ENCODE measurements at places on chromosomes 7 and 10.

GRCh38 chr10:91017198-91017597, 96.3 kb upstream of the ANKRD1 start:
- no peak for DNase-seq

DNA sequence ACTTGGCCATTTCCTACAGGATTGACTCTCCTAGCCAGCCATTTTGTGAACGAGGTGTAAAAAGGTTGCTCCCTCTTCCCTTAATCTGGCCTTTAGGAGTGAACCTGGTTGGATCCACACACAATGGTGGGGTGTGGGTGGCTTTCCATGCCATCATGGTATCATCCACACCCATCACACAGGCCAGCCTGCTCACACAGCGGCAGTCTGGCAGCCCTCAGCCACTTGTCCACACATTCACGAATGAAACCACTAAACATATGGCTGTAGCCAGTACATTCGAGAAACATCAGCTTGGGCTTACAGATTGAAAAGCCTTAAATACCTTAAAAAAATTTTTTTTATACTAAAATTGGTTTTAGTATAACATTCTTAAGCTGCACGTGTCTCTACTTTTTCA, 31.9 kb downstream of the NEUROD6 start:
- DNase-seq, result no peak

DNA sequence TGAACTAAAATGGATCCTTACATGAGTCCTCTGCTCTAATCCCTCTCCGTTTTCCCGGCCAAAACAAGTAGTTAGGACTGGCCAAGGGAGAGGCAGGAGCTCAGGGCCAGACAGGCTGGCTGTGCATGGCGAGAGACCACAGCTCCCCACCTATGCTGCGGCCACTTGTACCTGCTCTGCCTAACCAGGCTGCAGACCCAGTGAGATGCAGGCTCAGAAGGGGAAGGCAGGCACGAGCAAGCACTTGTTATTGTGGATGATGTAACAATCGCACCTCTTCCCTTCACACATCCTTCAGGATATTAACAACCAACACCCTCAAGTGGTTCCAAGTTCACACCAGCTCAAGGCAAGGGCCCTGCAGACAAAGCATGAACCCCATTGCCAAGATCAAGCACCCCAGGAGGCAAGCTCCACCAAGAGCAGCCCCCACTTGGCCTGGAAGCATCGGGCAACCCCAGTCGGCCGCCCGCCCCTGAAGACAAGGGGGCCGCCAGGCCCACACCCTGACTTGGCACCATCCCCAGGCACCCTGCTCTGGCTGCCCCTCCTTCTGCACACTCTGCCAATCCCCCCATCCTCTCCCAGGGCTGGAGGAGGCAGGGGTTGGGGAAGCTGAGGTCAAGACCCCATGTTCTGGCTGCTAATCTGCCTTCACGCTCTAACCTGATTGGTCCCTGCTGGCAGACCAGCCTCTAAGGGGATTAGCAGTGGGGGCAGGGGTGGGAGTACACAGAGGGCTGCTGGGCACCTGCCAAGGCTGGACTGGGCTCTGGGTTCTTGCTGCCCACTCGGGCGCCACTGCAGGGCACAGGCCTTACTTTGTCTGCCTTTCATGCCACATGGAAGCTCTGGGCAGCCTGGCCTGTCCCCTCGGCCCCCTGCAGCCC, 111.3 kb downstream of the SLIT1 start:
- no peak for DNase-seq

DNA sequence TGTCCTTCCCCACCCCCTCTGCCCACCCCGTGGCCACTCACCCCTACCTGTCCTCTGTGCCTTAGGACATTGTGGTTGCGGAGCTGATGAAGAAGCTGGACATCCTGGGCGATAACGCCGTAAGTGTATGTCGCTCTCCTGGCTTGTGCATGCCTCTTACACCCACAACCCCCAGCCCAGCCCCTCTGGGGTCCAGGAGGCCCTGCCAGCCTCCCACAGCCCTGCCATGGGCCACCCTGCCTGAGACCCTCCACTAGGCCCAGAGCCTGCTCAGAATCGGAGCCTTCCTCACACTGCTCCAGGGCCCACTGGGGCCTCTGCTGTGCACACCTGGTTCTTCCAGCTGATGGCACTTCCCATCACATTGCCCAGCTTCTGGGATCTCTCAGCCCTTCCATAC, 36.8 kb upstream of the DPYSL4 start:
- DNase-seq, result no peak

DNA sequence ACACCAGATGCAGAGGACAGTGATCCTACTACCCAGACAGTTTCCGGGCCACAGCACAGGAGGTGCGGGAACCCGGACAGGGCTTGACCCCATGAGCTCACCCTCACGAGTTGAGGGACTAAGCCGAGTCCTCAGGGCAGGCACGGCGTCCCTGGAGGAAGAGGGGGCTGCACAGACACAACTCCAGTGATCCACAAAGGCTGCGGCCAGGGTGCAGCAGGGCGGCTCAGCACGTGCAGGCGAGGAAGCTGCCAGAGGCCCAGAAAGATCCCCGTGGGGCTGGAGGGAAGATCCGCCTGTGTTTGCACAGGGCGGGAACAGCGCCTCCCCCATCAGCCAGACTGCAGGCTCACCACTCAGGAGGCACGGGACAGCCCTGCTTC, 45.9 kb upstream of the TMEM72 start:
- DNase-seq, result no peak

DNA sequence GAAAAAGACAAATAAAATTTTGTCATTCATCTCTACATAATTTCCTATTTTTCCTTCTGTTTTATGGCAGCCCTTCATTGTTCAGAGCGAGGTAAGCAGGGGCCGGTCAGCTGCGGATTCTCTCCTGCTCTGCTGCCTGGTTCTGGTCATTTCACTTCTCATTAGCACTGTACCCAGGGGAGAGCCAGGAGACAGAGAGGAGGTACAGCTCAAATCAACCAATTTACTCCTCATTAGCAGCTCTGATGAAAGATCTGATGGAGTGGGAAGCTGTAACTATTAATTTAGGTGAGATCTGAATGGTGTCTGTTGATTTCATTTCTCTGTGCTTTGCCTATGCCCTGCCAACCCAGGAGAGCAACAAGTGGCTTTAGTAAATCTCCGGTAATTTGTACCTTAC, 241.5 kb upstream of the PFKP start:
- DNase-seq, result no peak

DNA sequence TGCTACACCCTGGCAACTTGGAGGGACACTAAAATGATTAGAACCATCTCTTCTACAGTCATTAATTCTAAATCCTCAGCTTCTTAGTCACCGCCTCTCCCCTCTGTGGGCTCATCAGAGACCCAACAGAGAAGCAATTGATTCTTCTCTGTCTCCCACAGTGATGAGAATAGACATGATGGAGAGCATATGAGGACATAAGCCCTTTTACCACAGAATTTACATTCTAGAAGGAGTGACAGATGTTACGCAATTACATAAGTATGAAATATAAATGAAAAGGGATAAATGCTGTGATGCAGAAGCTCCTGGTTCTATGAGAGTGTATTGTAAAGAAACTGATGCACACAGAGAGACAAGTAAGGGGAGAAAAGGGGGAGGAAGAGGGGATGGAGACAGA, 18.1 kb upstream of the ABCB5 start:
- DNase-seq, result no peak

DNA sequence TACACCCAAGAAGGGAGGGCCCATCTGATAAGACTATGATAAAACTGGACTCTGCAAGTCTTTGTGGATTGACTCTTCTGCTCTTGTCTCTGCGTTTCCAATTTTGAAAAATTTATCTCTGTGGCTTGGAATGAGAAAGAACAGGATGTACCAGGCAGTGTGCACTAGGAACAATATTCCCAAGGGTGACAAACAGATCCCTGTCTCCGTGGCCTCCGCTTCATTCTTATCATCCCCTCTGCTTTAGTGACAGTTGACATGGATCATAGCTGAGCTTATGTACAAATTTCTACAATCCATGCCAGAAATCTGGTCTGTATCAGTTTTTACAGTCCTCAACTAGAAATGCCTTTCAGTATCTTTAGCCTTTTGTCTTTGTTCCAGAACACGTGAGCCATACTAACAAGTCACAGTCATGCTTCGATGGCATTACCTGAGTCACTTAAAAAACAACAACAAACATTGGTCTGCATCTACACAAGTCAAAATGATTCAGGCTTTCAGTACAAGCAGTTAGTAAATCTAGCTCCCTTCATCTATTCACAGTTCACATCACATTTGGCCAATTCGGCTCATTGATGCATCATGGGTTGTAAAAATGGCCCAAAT, 393.6 kb upstream of the CELF2 start:
- DNase-seq, result no peak

- no peak for DNase-seq
These were observed 171.2 kb downstream of the ZNF365 start for GRCh38 chr10:62545160-62546066.
